ENCODE measurements at places on chromosomes 11 and 22.

DNA sequence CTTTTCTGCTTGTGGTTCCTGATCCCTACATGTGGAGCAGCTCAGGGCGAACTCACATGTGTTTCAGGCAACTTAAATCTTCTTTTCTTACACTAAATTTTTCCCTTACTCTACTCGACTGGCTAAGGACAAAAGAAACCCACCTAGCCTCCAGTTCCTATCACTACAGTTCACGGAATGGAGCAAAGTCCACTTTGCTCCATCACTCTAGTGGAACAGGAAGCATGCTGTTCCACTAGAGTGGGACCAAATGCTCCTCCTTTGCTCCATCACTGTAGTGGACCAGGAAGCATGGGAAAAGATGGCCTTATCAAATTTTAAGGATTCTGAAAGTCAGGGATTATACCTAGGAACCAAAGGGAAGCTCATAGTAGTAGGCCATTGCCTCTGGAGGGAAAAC, 36.1 kb downstream of the PDE3B start:
- DNase-seq = no peak

DNA sequence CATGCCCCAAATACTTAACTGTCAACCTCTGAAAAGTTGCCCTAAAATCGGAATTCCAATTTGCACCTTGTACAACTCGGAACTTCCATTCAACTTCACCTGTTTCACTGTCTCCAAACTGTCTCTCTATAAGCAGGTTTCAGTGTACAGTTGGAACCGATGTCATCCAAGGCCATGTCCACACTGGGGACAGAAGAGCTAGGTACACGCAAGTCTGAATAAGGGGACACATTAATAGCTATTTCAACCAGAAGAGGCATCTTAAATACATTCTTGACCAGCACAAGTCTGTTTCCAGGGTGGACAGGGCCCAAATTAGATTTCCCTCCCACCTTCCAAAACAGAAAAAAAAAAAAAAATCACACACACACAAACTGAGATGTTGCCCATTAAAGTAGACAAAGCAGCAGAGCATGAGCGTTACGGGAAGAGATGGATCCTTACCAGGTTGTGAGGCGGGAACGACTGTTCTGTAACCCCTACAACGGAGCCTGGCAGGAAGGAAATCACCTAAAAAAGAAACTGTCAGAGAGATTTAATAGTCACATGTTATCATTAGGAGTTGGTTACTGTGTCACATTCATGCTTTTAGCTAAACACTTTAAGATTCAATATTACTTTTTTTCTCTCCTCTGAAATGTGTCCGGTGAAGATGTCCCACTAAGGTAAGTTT, 1.7 kb downstream of the CREBZF start:
- DNase-seq = no peak

GRCh38 chr11:110294509-110294908, 1.9 kb downstream of the RDX start:
- no peak for DNase-seq

DNA sequence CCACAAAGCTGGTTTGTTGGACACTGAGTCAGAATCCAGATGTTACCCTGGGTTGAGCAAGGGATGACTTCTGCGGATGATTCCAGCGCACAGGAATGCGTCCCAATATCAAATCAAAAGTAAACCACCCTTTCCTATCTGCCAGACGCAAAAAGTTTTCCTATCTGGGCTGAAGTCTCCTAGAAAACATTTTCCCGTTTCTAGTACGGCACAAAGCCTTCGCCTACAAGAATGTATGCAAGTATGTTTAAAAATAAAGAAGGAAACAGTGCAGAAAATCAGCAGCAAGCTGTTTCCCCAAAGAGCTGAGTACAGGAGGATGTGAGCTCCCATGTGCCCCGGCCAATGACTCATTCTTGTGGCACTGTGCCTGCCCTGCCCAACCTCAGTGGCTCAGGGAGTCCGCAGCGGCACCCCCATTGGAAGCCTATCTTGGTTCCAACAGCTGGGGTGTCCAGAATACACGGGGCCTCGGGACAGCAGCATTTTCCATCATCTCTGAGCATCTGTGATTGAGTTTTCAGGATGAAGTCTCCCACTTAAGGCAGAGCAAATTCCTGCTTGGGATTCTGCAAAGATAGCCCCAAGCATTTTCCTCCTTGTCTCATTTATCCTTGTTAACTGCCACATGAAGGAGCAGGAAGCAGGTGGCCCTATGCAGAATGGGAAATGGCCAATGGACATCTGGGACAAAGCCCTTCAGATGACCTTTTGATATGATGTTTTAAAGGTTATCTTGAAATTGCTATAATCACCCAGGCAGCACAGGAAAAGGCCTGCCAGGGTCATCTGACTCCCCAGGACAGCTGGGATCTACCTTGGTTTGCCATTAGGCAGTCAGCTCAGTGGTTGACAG, 17.5 kb downstream of the KCNJ5 start:
- no peak for DNase-seq

DNA sequence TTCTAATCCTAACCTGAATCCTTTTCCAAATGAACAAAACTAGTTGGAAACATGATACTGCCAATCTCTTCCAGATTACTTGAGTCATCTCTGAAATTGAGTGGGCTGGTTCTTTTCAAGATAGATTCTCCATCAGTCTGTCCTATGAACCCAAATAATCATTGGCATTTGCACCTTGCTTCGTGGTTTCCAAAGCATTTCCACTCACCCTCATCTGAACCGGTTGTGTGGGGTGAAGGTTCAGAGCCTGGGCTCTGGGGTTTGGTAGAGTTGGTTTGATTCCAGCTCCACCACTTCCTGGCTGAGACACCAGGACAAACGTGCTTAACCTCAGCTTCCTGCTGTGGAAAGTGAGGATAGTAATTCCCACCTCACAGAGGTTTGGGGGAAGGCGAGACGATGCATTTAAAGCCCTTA, 206.4 kb upstream of the E2F8 start:
- DNase-seq = no peak

DNA sequence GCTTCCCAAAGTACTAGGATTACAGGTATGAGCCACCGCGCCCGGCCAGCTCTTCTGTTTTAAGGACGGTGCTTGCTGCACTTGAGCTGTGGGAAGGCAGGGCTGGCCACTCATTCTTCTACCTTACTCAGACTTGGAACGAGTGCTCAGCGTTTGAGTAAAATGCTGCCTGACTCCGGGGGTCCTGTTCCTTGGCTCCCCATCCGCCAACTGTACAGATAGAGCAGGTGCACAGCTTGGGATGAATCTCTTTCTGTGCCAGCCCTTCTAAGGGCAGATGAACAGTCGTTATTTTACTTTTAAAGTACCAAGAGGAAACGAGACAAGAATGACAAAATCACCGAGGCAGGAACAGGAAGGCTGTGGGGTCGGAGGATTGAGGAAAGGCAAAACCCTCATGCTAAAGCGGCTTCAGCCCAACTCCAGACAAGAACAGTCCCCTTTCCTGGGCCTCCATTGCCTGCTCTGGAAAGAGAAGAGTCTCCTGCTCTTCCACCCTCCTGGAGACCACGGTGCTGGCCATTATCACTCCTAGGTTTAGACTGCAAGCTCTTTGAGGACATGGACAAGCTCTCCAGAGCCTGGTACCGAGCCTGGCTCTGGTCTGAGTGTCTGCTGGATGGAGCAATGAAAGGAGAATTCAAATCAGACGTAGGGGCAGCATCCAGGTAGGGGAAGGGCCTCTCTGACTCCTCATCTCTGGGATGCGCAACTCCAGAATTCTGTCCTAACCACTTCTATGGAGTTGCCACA, 1.1 kb upstream of the SUN2 start:
- no peak for DNase-seq

DNA sequence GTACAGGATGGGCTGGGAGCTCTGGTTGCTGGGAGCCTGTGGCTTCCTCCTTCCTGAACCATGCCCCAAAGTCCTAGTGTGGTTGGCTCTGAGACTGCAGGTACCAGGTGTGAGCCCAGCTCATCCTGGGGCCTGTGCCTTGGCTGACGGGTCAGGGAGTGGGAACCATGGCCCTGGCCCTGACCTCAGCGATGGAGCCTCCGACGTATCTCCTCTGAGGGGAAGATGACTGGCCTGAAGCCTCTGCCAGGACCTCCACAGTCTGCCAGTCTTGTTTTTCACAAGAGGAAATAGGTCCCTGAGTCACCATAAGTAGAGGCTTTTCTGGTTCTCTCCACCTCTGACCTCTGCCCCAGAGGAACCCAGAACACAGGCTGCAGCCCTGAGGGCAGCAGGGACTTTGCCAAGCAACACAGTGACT, 3.4 kb downstream of the RCE1 start:
- DNase-seq = no peak

- no peak for DNase-seq
Observed at GRCh38 chr11:38456371-38456770, 1858.3 kb upstream of the RAG2 start.
